ENCODE measurements at places on chromosomes 2 and 18.

DNA sequence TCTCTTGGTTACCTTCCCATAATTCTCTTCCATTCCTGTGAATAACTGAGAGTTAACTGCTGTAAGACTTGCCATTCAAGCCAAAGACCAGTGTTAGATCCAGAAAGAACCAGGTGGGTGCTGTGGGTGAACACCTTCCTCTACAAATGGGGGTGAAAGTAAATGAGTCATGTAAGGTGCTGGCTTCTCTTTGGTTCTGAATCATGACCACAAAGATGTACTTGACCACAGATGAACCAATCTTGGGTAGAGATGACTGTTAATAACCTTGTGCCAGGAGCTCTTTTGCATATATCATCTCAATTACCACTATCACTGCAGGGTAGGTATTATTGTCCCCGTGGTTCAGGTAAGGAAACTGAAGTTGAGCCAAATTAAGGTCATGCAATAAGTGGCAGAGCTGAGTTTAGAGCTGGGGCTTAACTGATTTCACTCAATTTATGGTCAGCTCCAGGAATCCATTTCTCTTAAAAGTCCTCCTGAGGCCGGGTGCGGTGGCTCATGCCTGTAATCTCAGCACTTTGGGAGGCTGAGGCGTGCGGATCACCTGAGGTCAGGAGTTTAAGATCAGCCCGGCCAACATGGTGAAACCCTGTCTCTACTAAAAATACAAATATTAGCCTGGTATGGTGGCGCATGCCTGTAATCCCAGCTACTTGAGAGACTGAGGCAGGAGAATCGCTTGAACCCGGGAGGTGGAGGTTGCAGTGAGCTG lies 244.9 kb upstream of the CXCR4 start:
- DNase-seq: no peak

DNA sequence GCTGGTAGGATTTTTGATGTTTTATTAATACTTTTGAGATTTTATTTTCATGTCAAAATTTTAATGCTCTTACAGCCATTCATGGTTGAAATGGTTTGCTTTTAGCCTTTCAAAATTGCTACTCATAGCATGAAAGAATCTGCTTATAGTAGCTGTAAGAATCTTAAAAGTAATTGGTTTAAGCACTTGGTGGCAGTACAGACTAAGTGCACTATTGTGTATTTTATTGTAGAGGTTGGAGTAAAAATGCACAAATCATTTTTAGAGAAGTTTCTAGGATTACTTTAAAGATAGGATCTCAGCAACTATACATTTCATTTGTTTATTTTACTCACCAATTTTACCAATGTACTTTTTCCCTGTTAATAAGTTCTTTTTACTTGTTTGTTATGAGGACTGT lies 205.8 kb downstream of the SPAG16 start:
- DNase-seq: no peak

- no peak for DNase-seq
Observed at GRCh38 chr2:70525032-70525431, 28.6 kb downstream of the TGFA start.

DNA sequence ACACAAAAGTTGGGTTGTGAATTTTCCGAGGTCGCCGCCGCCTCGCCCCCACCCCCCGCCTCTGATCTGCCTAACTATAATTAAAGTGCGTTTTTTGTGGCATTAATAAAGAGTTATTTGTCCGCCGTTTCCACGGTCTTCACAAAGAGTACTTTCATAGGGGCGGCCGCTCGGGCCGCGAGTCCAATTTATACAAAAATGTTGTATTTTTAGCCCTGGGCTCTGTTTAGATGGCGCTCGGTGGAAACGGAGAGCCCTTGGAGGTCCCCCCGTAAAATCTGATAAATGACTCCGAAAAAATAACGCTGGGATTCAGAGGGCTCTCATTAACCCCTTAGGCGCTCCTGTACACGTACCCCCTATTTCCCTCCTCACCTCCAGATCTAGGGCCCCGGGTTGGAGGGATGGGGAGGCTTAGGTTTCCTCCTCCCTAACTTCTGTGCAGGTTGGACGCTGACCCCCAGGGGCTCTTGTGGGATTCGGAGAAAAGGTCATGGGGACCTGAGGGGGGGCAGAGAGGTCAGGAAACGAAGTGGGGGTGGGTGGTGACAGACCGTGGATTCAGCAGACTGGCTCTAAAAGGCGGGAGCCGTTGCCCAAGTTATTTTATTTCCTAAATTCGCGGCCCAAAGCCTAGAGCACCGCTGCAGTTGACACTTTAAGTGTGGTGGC lies 1.9 kb downstream of the CYP26B1 start:
- DNase-seq: no peak
